Stimulated activated naive CD8-positive, alpha-beta T cell treated with anti-CD3 and anti-CD28 coated beads, Interleukin-15, amount 100 ng/mL, for 72 hours (primary cell): ENCODE measurements at places on chromosomes 13 and 19.

DNA sequence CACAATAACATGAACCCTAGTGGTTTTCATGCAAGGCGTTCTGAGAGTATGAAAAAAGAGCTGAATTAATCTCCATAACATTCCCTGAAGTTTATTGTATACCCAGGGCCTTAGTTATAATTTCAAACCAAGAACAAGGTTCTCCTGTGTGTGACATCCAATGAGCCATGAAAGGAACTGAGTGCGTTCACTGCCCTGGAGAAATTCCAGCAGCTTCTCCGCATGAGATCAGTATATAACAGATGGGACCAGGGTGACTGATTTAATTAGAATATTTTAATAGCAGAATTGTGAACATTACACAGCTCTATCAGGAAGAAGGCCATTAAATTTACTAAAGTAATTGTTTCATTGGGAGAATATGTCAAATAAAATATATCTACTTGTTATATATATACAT lies 1190.5 kb upstream of the SLC10A2 start:
- DNase-seq = no peak

DNA sequence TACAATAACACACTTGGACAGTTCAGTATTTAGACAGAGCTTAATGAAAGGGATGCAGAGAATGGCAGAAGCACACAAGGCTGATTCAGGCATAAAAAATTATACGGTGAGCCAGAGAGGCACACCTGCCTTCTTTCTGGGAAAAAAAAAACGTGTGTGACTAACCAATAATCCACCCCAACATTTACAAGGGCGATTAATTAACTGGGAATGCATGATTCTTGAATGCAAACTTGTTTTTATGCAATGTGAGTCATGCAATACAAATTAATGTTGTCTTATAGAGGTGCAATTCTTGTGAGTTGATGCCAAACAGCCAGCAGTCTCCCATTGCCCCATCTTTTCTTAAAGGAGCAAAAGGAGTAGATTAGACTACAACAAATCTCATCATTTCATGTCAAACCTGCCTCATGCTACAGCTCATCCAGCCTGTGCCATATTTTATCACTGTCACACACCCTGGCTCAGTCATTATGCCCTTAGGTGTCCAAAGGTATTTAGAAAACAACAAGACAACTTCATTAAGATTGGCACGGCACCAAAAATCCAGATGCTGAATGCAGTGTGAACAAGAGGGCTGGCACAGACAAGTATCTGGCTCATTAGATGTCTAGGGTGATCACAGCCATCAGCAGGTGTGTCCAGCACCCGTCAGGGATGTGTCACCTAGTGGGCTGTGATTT lies 721.1 kb downstream of the EFNB2 start:
- DNase-seq = no peak

GRCh38 chr19:55640043-55640576 lies 692 bp upstream of the ZNF580 start:
- peak; percentile 82 for DNase-seq

GRCh38 chr13:113845055-113845454 lies 18.8 kb downstream of the GAS6 start:
- DNase-seq = no peak

- DNase-seq = no peak
These were observed 4.0 kb upstream of the IRGC start for GRCh38 chr19:43711751-43712355.

DNA sequence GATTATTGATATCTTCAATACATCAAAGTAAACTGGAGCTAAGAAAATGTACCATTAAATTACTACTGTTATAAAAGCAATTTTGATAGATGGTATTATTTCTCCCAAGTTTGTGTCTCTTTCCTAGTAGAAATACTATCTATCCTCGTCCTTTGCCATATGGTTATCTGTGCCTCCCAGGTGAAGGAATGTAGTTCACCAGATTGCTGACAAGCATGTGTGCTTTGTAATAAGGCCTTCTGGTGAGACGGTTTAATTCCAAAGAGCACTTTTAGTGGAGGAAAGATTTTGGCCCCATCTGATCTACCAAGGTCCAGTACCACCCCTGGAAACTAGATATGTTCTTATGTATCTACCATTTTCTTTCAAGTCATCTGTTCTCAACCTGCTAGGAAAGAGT lies 243.6 kb downstream of the DLEU7 start:
- DNase-seq = no peak

DNA sequence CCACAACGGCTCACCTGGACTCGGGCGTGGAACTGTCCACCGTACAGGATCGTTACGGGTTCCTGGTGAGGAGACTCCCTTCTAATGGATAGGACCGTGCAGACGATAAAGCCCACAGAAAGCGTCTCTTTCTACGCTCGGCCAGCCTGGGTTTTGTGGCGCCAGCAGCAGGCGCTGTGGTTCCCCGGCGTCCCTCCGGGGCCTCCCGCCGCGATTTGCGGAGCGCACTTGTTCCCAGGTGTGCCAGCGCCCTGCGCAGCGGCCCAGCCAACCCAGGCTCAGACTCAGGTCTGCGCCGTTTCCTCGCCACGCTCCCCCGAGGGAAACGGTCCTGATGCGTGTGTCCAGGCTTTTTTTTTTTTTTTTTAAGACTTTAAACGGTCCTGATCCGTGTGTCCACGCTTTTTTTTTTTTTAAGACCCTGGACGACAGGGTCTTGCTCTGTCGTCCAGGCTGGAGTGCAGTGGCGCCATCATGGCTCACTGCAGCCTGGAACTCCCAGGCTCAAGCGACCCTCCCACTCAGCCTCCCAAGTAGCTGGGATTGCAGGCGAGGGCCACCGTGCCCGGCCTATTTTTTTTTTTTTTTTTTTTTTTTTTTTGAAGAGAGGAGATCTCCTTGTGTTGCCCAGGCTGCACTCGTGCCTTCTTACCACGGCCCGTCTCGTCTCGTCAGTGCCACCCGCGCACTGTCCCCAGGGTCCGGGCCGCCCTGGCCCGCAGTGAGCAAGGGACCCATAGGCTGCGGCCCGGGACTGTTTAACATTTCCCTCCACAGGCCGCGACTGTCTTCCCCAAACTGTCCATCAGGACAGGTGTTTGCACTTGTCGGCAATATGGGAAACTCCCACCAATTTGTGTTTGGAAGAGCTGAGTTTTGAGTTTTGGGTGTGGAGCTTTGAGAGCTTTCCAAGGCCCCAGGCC lies 23.8 kb downstream of the GJA3 start:
- DNase-seq = peak; percentile 60

DNA sequence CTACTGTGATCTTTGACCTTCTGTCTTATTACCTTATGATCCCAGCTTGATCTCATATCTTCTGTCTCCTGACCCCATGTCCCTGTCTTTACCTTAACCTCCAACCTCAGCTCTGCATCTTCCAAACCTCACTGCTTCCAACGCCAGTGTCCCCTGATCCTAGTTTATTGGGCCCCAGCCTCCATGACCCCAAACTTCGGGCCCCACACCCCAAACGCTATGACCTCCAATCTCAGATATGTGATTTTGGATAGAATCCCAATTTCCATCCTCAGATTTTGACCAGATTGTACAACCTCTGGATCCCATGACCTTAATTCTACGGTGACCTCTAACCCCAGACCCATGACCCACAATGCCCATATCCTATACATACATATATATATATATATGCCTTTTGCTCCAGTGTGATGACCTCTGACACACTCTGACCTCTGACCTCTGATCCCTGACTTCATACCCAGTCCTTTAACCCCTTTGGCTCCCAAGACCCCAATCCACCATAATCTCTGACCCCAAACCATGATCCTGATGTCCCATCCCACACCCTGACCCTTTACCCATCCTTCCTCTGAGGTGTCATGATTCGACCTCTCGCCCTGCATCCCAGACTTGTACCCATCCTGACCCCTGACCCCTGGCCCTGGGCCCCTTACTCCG lies 3.5 kb downstream of the KLK12 start:
- no peak for DNase-seq

- DNase-seq = no peak
These were observed 41.0 kb downstream of the CCDC70 start for GRCh38 chr13:51902776-51903175.

GRCh38 chr13:100473087-100473486 lies 115.5 kb downstream of the GGACT start:
- DNase-seq = no peak

DNA sequence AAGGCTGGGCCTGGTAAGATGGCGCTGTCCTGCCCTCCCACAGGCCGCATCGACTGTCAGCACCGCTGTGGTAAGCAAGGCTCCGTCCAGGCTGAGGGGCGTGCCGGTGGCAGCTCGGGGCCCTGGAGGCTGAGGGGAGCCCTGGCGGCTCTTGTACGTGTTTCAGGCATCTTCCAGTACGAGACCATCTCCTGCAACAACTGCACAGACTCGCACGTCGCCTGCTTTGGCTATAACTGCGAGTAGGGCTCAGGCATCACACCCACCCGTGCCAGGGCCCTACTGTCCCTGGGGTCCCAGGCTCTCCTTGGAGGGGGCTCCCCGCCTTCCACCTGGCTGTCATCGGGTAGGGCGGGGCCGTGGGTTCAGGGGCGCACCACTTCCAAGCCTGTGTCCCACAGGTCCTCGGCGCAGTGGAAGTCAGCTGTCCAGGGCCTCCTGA lies 1.2 kb downstream of the IZUMO4 start:
- no peak for DNase-seq

DNA sequence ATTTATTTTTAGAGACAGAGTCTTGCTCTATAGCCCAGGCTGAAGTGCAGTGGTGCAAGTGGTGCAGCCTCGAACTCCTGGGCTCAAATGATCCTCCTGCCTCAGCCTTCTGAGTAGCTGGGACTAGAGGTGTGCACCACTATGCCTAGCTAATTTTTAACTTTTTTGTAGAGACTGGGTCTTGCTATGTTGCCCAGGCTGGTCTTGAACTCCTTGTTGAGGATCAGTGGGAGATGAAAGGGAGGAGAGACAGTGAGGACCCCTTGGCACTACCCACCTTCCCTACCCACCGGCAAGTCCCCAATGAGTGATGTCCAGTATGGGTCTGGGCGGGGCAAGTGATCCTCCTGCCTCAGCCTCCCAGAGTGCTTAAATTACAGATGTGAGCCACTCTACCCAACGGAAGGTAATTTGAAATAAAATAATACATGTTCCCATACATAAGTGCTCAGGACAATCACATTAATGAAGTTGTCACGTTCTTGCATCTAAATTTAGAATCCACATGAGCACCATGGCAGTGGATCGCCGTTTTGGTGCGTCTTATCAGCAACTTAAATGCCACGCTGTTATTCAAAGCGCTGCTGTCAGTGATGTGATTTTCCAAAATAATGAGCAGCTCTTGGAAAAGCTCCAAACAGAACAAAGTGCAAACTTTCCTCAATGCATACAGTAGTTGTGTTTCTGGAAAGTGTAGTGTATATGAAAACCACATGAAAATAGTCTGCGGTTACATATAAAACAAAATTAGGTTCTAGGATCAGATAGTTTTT lies 5.9 kb upstream of the ARL11 start:
- DNase-seq = no peak

DNA sequence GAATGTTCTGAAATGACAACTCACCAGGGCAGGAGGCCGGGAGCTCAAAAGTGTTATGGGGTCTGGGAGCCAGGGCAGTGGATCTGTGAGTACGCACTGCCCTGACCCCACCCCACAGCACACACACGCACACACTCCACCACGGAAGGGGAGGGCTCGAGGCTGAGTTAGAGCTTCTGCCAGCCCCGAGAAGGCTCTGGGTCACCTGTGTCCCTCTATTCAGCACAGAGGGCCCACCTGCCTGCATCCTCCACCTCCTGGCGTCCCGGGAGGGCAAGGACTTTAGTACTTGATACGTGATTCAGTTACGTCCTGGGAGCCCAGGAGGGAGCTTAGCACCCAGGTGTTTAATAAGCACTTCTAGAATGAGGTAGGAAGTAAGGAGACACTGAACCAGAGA lies 190.0 kb upstream of the GPR12 start:
- no peak for DNase-seq

DNA sequence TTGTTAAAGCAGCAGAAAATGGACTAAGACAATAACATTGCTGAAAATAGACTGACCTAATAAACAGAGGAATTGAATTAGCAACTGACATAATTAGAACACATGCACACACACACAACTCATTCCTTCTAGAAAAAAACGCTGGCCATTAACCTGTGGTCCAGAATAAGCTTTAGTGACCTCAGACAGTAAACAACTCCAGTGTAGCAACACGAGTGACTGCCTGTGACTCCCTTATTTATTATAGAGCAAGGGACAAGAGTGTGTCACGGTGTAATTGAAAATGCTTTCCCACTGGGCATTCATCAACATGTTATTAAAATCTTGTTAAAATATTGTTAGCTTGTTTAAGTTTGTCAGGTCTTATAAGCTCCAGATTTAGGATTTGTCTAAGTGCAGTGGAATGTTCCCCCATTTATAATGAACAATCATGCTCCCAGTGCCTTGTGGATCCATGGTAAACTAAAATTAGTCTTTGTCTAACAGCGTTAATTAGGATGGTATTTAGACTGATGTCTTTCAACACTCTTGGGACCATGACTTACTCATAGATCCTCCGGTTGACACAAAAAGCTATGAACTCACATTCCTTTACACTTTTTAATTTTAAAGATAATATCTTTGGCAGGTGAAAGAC lies 111.7 kb upstream of the IRS2 start:
- DNase-seq = no peak

DNA sequence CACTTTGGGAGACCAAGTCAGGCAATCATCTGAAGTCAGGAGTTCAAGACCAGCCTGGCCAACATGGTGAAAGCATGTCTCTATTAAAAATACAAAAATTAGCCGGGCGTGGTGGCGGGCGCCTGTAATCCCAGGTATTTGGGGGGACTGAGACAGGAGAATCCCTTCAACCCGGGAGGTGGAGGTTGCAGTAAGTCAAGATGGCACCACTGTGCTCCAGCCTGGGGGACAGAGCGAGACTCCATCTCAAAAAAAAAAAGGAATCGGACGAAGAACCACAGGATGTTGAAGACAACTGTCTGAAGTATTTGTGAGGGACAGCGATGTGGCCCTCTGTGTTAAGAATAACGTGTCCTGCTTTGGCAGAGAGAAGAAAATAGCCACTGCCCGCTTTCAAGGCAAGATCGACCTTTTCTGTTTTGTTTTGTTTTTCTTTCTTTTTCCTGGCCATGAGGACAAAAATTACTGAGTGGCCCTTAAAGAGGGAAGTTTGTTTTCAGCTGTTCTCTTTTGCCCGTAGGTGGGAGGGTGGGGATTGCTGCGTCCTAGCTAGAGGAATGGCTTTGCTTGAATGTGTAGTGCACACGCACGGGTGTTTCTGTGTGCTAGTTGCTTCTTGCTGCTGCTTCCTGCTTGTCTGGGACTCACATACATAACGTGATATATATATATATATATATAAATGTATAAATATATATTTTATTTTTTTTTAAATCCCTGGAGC lies 6.2 kb upstream of the PRKCG start:
- no peak for DNase-seq

- no peak for DNase-seq
These were observed 2.9 kb downstream of the PLEKHG2 start for GRCh38 chr19:39415111-39416046.
